ENCODE measurements at places on chromosomes 7 and 10. TPM values are rescaled to one million over a fixed set of nuclear protein-coding genes. Genes with fewer than 3 reads are reported as not detected.

- DNase-seq: no peak
Measured at GRCh38 chr7:103541026-103541425, 95.0 kb upstream of the SLC26A5 start.

- DNase-seq: no peak
Measured at GRCh38 chr10:19659920-19660655, 156.1 kb upstream of the PLXDC2 start.

- DNase-seq: no peak
Measured at GRCh38 chr10:102420181-102420713, 389 bp upstream of the FBXL15 start.

- DNase-seq: no peak
Measured at GRCh38 chr7:7772397-7772821, 54.0 kb upstream of the RPA3 start.

Gene MBL2
- total RNA-seq: not detected

DNA sequence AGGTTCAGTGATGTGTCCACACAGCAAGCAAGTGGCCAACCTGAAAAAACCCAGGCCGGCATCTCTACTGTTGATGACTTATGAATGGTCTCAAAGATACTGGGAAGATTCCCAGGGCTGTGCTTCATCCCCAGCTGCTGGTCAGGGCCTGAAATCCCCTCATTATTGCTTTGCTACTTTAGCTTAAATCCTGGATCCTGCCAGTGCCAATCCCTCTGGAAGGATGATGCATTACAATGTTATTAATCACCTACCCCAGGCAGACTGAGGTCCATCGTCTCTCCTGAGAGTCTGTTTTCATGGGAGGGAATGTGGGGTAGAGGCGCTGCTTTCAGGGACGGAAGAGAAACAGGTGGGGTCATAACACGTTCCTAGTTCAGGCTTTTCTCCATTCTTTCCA, 371.6 kb downstream of the RPS24 start:
- no peak for DNase-seq

- DNase-seq: no peak
Measured at GRCh38 chr10:555281-555680, 134.2 kb downstream of the DIP2C start.

- DNase-seq: no peak
Measured at GRCh38 chr10:74202356-74202755, 51.3 kb downstream of the ADK start.

- DNase-seq: peak; percentile 43
Measured at GRCh38 chr10:3426190-3426845, 253.7 kb upstream of the PITRM1 start.

DNA sequence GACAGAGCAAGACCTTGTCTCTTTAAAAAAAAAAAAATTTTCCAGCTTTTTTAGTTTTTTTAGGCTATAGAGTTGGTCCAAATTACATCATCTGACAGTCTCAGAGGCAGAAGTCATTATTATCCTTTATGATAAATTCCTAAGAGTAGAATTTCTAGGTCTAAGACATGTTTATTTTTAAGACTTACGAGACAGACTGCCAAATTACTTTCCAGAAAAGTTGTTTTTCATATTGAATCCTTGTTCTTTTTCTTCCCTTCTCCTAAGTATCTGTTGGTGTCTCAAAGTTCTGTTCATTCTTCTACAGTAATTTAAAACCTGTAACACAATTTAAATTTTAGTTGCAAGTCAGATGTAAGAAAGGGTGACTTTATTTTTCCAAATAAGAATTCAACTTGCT, 421.4 kb downstream of the GALNT17 start:
- DNase-seq: no peak

Gene PLA2G12B
- total RNA-seq: 4.2 TPM

- DNase-seq: peak; percentile 91
Measured at GRCh38 chr7:50812841-50813475, 30.3 kb upstream of the GRB10 start.

GRCh38 chr10:128908499-128908898, 558.5 kb upstream of the MGMT start:
- no peak for DNase-seq

Gene PON3
- not detected for total RNA-seq

DNA sequence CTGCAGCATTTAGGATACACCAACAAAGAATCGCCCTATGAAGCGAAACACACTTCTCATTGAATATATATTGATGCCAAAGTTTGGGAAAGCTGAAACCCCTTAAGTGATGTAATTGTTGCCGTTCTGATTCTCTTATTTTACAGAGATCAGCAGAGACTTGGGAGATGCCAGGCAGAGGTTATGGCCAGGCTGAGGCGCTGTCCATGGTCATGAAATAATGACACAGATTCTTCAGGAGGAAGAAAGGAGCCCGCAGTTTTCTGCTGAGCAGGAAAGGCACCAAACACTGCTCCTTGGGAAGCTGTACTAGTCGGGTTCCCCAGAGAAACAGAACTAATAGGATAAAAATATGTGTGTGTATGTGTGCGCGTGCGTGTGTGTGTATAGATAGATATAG, 566.0 kb downstream of the CALN1 start:
- DNase-seq: no peak

GRCh38 chr7:3922175-3922635, 621.2 kb downstream of the SDK1 start:
- DNase-seq: peak; percentile 80

DNA sequence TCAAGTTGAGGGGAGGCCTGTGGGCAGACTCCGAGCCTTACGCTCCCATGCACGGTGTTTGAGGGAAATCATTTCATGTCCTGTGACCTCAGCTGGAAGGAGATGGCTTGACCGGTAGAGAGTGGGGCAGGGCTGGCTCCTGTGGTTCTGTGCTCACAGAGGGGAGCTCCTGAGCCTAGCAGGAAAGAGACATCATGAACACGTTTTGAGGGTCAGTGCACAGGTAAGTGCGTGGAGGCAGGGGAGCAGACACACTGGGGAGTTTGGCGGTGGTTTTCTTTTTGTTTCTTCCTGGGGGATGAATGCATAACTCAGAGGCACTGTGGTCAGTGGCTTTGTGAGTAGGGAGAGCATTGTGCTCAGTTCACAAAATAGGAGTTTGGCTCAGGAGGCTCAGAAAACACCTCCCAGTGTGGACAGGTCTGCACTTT, 22.5 kb downstream of the ADCY1 start:
- DNase-seq: no peak

DNA sequence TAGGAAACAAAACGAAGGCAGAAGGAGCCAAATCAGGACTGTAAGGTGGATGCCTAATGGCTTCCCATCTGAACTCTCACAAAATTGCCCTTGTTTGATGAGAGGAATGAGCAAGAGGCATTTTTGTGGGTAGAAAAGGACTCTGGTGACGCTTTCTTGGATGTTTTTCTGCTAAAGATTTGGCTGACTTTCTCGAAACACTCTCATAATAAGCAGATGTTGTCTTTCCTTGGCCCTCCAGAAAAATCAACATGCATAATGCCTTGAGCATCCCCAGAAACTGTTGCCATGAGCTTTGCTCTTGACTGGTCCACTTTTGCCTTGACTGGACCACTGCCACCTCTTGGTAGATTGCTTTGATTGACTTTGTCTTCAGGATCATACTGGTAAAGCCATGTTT, 13.5 kb downstream of the PTPN12 start:
- no peak for DNase-seq

GRCh38 chr7:2273866-2274265, 31.8 kb downstream of the NUDT1 start:
- no peak for DNase-seq

Gene CISD1
- 69.4 TPM for total RNA-seq

- DNase-seq: no peak
Measured at GRCh38 chr7:115505136-115505535, 525.4 kb downstream of the TFEC start.

- DNase-seq: no peak
Measured at GRCh38 chr10:95841661-95842498, 65.9 kb upstream of the CC2D2B start.

GRCh38 chr7:66355756-66356155, 150.6 kb downstream of the TPST1 start:
- no peak for DNase-seq

GRCh38 chr10:66604195-66604594, 321.6 kb upstream of the LRRTM3 start:
- no peak for DNase-seq

Gene MYL10
- not detected for total RNA-seq

Gene SFTPA1
- not detected for total RNA-seq

DNA sequence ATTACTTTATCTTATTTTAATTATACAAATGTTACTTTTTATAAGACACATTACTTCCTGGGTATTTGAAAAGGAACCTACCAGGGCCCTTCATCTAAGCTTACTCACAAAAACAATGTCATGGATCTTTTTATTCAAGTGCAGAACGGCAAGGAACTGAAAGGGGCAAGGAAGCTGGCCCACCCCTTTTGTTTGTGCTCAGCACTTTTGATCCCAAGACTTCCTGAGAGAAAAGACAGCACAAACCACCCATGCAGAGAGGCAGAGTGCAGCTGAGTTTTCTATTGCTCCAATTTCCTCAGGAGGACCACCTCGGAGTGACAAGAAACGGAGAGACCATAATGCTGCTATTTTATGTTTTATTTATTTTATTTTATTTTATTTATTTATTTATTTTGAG, 232.0 kb upstream of the NRP1 start:
- no peak for DNase-seq

Gene TMEM213
- not detected for total RNA-seq

DNA sequence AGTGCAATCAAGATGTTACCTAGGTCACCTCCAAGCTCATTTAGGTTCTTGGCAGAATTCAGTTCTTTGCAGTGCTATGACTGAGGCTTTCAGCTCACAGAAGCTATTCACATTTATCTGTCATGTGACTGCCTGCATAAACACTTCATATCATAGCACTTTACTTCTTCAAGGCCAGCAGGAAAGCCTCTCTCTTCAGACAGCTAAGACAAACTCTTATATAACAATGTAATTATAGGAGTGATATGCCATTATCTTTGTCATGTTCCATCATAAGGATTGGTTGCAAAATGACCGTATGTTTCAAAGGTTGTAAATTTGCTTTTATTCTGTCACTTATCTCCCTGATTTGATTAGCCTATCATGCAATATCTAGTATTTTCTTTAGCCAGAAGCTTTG, 78.8 kb upstream of the TMEM196 start:
- DNase-seq: no peak

GRCh38 chr10:86192691-86193090, 173.9 kb downstream of the GRID1 start:
- DNase-seq: no peak
